Colonic mucosa (tissue), 4 donors: ENCODE measurements at places on chromosomes 5 and 9.

- DNase-seq: no peak
Measured at GRCh38 chr5:158898185-158899177, 201.2 kb downstream of the EBF1 start.

DNA sequence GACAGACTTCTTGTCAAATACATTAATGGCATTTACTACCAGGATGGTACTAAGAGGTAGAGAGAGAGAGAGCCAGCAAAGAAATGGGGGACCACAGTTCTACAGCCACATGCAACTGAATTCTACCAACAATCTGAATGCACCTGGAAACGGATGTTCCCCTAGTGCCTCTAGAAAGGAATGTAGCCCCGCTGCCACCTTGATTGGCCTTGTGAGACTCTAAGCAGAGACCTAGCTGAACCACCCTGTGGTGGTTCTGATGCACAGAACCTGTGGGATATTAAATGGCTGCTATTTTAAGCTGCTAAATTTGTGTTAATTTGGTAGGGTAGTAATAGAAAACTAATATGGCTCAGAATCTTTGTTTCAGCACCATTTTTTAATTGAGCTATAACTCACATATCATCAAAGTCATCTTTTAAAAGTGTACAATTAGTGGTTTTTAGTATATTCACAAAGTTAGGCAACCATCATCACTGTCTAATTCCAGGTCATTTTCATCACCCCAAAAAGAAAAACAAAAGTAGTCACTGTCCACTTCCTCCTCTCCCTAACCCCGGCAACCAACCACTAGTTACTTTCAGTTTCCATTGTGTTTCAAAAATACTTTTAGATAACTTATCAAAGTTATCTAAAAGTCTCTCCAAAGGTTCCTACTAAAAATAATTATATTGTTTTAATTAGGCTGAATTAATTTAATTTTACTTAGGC, 51.7 kb downstream of the CPLANE1 start:
- no peak for DNase-seq

GRCh38 chr5:122586351-122586750, 188.5 kb upstream of the SNX2 start:
- no peak for DNase-seq

GRCh38 chr9:132673355-132673754, 3.1 kb downstream of the GTF3C4 start:
- DNase-seq: no peak

- peak; percentile 59 for DNase-seq
Measured at GRCh38 chr5:58498340-58498942, 7.2 kb downstream of the GAPT start.

DNA sequence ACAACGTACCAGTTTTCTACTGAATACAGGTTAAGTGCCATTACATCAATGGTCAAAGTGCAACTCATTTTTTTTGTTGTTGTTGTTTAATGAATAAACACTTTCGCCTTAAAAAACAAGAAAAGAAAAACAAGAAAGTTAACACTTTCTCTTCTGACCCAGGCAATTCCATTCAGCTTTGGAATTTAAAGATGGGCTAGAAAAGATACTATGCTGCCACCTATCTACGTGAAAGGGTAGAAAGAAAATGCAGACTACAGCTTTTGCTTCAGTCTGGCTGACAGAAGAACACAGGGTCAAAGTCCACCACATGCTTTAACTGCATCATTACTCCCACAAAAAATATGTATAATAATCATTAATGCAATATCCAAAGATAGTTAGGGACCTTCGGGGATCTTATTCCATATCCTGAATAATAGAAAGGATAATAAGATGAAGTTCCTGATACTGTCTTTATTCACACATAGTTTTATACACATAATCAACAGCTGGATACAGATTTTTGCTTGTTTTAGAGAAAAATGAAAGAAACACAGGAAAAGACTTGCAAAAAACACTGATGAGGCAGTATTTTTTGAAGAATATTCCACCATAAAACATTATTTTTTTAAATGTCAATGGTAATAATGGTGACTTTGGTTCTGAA, 40.4 kb downstream of the ZDHHC21 start:
- DNase-seq: no peak
